ENCODE measurements at places on chromosomes 2 and 18. TPM values are rescaled to one million over a fixed set of nuclear protein-coding genes. Genes with fewer than 3 reads are reported as not detected.

DNA sequence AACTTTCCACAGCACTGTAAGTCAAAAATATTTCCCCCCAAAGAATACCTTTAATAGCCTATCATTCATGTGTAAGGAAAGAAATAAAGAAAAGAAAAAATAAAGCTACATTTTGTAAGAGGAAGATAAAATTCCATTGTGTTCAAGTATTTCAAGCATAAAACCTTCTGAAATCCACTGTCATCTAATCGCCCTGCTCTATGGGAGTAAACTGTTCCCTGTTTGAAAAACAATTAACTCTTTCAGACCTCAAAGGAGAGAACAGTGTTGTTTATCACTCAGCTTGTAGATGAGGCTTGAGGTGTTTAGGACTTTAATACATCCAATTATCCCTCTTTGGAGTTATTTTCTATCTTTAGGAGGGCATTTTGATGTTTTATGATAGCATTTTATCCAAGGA is 112.2 kb upstream of the REG3G start:
- DNase-seq = no peak

GRCh38 chr2:237872178-237872887 is 12.9 kb downstream of the RAMP1 start:
- no peak for DNase-seq

DNA sequence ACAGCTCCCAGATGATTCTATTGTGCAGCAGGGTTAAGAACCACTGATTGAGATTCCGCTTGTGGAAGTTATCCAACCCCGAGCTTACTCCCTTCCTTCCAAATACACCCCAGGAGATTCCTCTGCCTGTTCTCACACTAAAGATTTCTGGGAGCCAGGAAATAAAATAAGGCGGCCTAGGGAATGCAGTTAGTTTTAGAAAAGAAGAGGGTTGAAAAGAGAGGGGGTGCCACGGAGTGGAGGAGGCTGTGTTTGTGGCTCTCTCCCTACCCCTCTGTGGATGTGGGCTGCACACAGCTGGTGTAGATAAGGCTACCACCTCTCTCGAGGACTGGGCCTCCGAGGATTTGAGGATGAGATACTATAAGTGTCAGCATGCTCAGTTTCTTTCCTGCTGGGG is 25.1 kb upstream of the SP3 start:
- no peak for DNase-seq

GRCh38 chr2:161436411-161436810 is 20.3 kb downstream of the TBR1 start:
- DNase-seq = no peak

DNA sequence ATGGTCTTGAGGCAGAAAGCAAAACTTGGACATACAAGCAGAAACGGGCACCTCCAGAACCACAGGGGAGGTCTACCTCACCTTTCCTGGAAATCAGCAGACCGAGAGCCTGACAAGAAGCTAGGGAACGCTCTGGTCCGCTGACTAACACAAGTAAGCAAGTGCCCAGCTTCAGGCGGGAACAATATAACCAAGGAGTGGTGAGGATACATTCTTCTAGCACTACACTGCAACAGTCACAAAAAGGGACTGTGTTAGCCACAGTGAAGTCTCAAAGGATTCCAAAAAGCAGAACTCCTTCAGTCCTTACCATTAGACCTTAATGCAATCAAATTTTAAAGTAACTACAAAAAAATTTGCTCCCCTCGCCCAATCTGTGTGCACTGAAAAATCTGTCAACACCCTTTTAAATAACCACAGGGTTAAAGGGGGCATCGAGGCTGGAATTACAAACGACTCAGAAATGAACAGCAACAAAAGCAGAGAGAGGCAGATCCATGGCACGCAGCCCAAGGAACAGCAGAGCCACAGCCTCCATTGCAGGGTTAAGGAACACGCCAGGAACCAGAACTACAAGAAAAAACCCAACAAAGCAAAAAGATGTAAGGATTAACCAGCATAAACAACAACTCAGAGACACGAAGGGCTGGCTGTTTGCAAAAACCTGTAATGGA is 7.1 kb downstream of the THAP4 start:
- DNase-seq = no peak

GRCh38 chr18:7601936-7602335 is 34.8 kb downstream of the PTPRM start:
- DNase-seq = no peak

DNA sequence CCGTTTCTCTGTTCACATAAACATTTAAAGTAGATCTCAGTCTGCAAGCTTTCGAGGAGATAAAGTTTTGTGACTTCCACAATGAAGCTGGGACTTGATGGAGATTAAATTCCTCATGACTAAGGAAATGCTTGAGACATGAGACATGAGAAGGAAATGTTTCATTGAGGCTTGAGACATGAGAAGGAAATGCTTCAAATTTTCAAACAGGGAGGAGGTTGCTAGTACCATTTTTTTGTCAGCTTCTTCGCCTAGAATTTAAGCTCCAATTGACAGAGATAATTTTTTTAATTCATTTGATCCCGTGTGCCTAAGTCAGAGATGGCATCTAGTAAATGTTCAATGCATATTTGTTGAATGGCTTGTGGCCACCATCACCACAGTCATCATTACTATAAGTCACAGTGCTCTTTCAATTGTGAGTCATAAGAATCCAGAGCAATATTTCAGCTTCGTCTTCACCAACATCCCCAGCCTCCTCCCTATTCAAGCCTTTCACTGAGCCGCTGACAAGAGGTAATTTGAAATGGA is 543 bp upstream of the MARCHF4 start:
- peak; percentile 81 for DNase-seq

DNA sequence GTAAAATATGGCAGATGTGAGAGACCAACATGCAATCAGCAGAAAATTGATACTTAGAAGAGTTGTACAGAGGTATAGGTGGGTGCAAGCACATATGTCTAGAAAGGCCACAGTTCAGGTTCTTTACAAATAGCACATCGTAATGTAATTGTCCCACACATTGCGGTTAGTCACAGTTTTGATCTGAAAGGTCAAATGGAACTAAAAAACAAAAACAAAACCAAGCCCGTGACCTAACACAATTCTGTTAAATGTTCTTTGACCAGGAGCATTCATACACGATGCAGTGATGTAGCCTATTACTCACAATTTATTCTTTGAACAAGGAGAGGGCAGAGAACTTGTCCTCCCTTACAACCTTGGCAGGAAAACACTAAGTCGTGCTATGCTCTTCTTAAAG is 108.9 kb upstream of the MAP4K3 start:
- DNase-seq = no peak

DNA sequence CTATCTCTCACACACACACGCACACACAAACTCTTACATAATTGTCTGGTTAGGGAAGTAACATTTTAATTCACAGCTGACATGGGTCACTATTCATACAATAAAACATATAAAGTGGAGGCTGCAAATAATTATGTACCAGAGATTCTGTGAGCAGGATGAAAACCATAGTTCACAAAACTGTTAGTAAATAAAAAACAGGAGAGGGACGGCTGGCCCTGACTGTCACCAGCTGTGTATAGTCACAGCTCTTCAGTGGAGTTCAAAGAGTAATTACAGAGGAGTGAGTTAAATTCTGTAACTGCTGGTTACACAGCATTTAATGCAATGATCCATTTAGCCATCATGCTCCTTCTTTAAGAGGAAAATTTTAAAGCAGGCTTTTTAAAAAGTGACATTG is 76.9 kb downstream of the NRXN1 start:
- no peak for DNase-seq

DNA sequence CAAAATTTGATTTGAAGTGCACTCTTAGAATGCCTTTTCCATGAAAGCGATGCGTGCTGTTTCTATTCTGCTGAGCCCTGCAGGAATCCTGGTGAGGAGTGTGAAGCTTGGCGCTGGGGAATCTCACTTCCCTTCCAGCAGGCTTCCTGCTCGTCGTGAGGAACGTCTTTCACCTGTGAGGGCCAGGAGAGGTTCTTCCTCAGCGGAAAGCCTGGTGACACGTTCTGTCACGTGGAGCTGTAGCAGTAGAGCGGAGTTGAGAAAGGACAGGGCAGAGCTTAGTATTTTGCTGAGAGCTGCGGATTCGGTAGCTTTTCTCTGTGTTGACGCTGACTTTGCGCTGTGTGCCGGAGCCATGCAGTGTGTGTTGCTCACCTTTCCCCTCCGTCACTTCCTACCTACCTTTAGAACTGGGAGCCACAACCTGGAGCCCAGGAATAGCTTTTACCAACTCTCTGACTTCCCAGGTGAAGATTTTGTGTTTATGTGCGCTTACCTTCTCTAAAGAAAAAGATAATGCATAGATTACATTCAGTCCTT is 294.8 kb downstream of the PTGR3 start:
- no peak for DNase-seq

- DNase-seq = no peak
Observed at GRCh38 chr2:195649629-195650190, 7.3 kb upstream of the SLC39A10 start.

- DNase-seq = no peak
Observed at GRCh38 chr2:31216734-31217133, 581 bp downstream of the CAPN14 start.

DNA sequence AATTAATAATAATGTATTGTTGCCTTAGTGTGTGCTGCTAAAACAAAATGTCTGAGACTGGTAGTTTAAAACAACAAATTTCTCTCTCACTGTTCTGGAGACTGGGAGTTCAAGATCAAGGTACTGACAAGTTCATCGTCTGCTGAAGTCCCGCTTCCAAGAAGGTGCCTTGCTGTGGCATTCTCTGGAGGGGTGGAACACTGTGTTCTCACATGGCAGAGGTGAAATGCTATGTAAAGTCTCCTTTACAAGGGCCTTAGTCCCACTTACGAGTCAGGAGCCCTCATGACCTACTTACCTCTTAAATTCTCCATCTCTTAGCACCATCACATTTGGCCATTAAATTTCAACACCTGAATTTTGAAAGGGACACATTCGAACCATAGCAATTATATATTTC is 299.2 kb upstream of the RBMS1 start:
- DNase-seq = no peak

The SKOR2 gene
- not detected for total RNA-seq

The CDH19 gene
- not detected for total RNA-seq

The PLB1 gene
- total RNA-seq = 1.7 TPM

The KCNS3 gene
- 28.8 TPM for total RNA-seq

The ARID5A gene
- 5.1 TPM for total RNA-seq

The SIX2 gene
- total RNA-seq = 11.9 TPM

The DLGAP1 gene
- total RNA-seq = not detected
